Activated CD8-positive, alpha-beta memory T cell treated with anti-CD3 and anti-CD28 coated beads, Interleukin-2, amount 10 ng/mL, durations not matched to agents 7 days and 5 days (primary cell): ENCODE measurements at places on chromosomes 7 and 10.

- no peak overlapping the region for H3K27ac ChIP-seq
- peaks cover 12% of the 10 kb centered on the region for H3K4me1 ChIP-seq
- H3K27me3 ChIP-seq, result peaks cover 24% of the 10 kb centered on the region
- DNase-seq, result no peak
These were observed 9.2 kb downstream of the AGR2 start for GRCh38 chr7:16795624-16796023.

GRCh38 chr10:79162022-79162421 is 93.3 kb downstream of the ZMIZ1 start:
- DNase-seq, result no peak
- H3K4me3 ChIP-seq, result no peak overlapping the region

DNA sequence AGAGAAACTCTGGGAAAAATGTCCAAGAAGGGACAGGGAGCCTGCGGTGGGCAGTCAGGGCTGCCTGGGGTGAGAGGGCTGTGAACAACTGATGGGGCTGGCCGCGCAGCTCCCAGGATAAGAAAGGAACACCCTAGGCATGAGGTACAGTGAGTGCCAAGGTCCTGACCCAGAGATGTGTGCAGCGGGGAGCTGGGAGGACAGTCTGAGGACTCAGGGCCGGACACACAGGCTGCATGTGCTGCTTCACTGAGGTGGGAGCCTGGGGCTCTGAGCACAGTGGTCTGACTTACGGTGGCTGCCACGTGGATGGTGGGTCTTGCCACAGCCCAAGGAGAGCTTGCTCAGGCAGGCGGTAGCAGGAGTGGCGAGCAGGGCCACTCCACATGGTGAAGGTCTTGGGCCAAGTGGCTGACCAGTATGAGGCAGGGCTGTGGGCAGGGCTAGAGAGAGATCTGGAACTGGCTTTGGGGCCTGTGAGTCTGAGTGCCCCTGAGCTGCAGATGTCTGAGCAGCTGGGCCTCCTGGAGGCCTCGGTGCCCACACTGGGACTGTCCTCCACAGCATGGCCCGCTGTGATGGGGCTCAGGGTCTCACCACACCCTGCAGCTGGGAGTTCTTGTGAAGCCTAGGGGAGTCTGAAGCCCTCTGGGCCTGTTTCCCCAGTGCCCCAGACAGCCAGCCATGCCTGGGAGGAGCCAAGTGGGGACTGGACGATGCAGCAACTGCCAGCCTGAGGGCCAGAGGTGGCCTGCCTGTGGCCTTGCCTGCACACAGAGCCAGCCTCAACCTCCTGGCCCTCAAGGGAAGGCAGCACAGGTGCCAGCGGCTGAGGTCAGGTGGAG is 60.3 kb downstream of the RASGEF1A start:
- no peaks in the 10 kb centered on the region for H3K27me3 ChIP-seq
- peak; percentile 35 for DNase-seq
- H3K27ac ChIP-seq, result no peak overlapping the region
- H3K4me1 ChIP-seq, result peaks cover 8% of the 10 kb centered on the region
- H3K36me3 ChIP-seq, result no peaks in the 10 kb centered on the region

DNA sequence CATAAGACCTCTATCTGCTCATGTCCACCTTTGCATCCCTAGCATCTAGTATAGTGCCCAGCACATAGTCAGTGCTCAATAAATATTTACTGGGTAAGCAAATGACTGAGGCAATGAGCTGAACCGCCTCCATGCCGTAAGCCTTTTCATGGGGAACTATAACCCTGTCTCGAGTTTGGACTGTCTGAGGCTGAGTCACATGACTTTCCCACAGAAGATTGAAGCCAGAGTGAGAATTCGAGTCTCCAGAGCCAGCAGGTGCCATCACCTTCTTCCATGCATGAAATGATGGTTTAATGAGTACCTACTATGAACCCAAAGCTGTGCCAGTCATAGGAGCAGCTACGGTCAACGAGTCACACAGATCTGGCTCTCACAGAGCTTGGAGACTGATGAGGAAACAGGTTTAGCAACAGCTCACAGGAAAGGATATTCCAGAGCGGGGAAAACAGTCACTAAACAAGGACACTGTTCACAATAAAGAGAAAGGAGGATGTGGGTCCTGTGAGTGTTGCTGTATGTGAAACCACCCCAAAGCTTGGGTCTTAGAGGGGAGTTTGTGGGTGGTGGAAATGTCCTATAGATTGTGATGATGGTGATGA is 75.2 kb downstream of the TEX36 start:
- H3K4me3 ChIP-seq, result no peak overlapping the region
- H3K27me3 ChIP-seq, result no peaks in the 10 kb centered on the region
- no peaks in the 10 kb centered on the region for H3K4me1 ChIP-seq
- DNase-seq, result no peak
- no peaks in the 10 kb centered on the region for H3K36me3 ChIP-seq

DNA sequence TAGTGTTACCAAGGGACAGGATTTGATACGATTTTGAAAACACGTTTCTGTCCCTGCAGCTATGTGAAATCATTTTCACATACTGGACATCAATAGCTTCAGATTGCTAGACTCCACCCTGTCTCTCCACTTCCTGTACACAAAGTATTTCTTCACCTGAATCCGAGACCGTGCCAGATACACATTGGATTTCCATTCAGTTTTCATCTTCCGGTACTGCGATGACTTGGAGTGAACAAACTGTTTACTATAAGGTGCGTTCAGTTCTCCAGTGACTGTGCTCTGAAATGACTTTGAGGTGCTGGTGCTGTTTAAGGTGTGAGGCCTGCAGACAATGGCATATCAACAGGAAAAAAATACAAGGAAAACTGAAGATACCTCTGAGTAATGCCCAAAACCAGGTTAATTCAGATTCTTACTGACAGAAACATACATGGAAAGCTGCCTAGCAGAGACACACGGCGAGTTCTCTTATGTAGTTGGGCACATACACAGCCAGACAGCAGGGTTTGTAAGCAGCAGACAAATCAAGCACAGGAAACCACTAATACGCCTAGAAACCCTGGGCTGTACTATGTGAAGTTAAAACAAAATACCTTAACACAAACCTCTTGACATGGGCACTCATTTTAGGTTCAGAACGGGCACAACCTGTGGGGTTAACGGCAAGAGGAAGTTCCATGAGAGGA is 119.2 kb downstream of the GALNT11 start:
- H3K4me3 ChIP-seq, result peak overlapping the region; percentile 14
- peaks cover 34% of the 10 kb centered on the region for H3K4me1 ChIP-seq
- DNase-seq, result no peak
- H3K27ac ChIP-seq, result peak overlapping the region; percentile 84

DNA sequence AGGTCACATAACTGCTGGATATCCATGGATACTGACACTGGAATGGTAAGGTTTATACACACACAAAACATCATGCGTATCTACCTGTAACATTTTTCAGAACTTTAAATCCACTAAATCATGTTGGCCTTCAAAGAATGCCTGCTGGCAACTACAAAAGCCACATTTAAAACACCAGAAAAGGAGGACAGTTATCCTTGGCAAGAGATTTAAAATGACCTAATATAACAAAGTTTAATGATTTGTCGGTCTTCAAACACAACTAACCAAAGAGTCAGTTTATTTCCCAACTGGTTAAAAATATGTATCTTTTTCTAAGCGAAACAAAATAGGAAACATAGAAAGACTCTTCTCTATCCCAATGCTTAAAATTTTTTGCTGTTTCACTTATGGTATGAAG is 24.0 kb downstream of the WAPL start:
- peaks cover 12% of the 10 kb centered on the region for H3K4me1 ChIP-seq
- DNase-seq, result no peak
- H3K36me3 ChIP-seq, result peaks cover 51% of the 10 kb centered on the region
- H3K27ac ChIP-seq, result no peak overlapping the region

- peaks cover 17% of the 10 kb centered on the region for H3K27me3 ChIP-seq
- no peaks in the 10 kb centered on the region for H3K36me3 ChIP-seq
- no peaks in the 10 kb centered on the region for H3K4me1 ChIP-seq
These were observed 88.3 kb downstream of the BAMBI start for GRCh38 chr10:28765641-28766040.

DNA sequence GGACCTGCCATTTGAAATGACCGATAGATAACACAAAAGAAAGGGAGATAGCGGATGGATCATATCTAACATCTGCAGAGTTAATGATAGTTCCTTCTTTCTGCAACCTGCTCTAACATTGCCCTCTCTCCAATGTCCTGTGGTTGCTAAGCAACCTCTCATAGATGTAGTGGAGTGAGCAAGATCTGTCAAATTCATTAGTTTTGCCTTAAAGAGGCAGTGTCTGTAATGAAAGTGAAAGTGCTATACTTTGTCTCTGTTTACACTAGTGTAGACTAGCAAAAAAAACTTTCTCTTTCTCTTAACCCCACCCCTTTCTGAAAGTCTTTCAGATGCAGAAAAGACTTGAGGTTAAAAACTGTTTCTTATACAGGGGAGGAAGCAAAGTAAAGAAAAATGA is 1196.9 kb downstream of the SORCS3 start:
- H3K36me3 ChIP-seq, result no peaks in the 10 kb centered on the region
- H3K4me3 ChIP-seq, result peak overlapping the region; percentile 27
- H3K4me1 ChIP-seq, result peaks cover 2% of the 10 kb centered on the region
- no peaks in the 10 kb centered on the region for H3K27me3 ChIP-seq
- DNase-seq, result no peak

- no peak for DNase-seq
- no peaks in the 10 kb centered on the region for H3K36me3 ChIP-seq
- peaks cover 5% of the 10 kb centered on the region for H3K4me1 ChIP-seq
These were observed 110.0 kb upstream of the MYO3A start for GRCh38 chr10:25824050-25824449.

GRCh38 chr10:11403116-11403515 is 208.3 kb downstream of the USP6NL start:
- DNase-seq, result peak; percentile 87
- peaks cover 14% of the 10 kb centered on the region for H3K36me3 ChIP-seq
- peaks cover 51% of the 10 kb centered on the region for H3K4me1 ChIP-seq
- H3K4me3 ChIP-seq, result peak overlapping the region; percentile 45

GRCh38 chr10:9535744-9536143 is 1481.3 kb downstream of the GATA3 start:
- no peak overlapping the region for H3K4me3 ChIP-seq
- H3K27ac ChIP-seq, result no peak overlapping the region
- H3K4me1 ChIP-seq, result no peaks in the 10 kb centered on the region
- no peak for DNase-seq

DNA sequence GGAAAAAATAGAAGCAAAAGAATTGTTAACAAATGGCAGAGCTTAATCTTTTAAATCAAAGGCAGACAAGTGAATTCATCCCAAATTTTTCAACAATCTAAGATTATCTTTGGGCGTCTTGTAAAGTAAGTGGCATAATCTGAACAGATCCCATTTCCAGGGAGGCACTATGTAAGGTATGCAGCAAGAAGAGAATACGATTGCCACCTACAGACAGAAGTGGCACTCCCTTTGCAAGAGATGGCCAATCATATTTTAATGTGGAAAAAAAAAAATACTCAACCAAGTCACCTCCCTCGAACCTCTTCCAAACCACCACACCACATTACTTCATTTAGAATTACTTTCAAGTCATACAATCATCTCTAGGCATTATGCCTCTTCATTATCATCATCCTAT is 4.0 kb downstream of the GFRA1 start:
- peaks cover 4% of the 10 kb centered on the region for H3K4me1 ChIP-seq
- no peak overlapping the region for H3K4me3 ChIP-seq
- no peak overlapping the region for H3K27ac ChIP-seq
- peaks cover 55% of the 10 kb centered on the region for H3K27me3 ChIP-seq
- no peak for DNase-seq
- H3K36me3 ChIP-seq, result peaks cover 3% of the 10 kb centered on the region

DNA sequence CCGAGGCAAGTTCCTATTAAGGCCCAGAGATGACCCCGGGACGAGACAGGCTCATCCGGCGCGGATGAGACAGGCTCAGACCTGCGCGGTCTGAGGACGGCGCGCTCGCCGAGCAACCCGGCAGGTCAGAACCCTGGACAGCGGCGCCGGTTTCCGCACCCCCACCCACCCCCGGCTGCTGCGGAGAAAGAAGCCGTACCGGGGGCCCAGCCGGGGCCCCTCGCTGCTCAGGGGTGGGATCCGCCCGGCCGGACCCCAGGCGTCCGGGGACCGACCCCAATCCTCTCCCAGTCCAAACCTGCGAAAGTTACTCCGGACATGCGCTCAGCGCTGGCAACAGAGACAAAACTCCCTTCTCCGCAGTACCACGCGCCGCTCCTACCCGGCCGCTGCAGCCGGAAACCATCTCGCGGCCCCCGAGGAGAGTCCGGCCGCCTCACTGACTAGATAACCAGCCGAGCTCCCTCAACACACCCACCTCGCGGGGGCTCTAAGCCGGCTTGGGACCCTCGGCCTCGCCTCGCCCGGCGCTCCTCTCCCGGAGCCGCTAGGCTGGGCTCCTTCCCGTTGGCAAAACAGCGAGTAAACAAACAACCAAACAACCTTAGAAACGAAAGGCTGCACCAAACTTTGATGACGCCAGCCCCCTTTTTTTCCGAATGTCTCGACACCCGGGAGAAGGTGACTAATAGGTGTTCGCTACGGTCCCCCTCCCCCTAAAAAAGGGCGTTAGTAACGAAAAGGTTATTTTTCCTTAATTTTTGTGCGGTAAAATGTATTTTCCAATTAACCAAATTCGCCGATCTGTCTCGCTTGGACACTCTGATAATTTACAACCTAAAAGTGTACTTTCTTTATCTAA is 2.3 kb upstream of the DRGX start:
- H3K27ac ChIP-seq, result peak overlapping the region; percentile 40
- DNase-seq, result peak; percentile 72
- H3K4me1 ChIP-seq, result peaks cover 16% of the 10 kb centered on the region
- H3K4me3 ChIP-seq, result peak overlapping the region; percentile 24

DNA sequence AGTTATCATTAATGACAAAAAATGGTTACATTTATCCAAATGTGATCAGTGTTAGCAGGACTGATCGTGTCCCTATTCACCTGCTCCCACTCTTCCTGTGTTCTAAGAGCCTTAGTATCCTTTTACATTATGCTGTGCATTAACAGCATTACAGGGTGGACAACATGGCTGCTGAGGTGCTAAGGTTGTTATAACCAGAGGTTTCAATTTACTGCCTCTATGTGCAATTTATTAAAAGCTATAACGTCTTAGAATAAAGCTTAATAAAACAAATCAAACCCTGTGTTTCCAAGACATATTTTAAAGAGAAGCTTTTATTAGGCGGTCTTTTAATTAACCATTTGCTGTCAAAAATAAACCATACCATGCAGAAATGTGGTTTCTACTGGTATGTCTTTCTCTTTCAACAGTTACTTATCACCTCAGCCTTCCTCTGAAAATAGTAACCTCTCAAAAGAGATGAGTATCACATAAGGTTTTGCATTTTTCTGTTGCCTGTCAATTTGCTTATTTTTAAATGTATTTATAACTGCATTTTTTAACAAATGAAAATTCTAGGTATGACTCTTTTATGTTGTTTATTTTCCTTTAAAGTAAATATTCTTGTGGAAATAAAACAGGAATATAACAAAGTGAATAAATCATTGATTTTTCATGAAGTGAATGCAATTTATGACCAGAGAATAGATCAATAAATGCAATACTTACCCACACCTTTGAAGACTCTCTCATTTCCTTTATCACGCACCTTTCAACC is 849.8 kb upstream of the SORCS1 start:
- H3K27ac ChIP-seq, result no peak overlapping the region
- DNase-seq, result no peak
- H3K36me3 ChIP-seq, result no peaks in the 10 kb centered on the region

DNA sequence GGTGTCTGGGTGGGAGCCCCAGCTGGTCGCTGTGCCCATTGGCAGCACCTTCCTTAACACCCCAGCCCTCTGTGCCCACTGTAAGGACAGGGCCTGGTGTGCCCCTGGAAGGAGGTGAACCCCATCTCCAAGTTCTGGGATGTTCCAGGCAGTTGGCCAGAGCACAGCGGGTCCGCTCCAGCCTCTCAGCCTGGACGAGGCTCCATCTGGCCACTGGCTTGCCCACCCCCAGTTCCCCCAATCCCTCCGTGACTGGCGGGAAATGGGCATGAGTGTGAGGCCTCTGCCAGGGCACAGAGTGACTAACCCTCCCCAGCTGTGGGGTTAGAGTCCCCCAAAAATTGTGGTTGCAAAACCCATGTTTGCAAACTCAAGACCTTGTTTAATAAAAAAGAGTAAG is 15.6 kb downstream of the GRIFIN start:
- no peak overlapping the region for H3K27ac ChIP-seq
- H3K27me3 ChIP-seq, result peaks cover 2% of the 10 kb centered on the region
